ENCODE measurements at places on chromosomes 1 and 21.
A peak's percentile ranks its signal among the peaks of the same experiment; 100 is the strongest.

- DNase-seq, result no peak
These were observed 190.6 kb downstream of the KIF26B start for GRCh38 chr1:245345191-245345884.

DNA sequence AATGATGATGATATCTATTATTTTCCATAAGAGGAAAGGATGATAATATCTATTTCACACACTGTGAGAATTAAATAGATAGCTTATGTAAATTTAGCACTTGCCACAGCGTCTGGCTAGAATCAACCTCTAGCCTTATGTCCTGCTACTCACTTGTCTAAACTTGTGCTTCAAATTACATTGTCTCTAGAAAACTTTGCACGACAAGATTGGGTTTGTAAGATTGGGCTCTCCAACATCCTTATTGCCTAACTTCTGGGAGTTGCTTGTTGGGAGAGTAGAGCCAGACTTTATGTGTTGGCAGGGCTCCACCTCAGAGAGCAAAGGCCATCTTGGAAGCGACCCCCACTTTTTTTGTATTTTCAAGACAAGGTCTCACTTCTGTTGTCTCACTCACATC lies 50.0 kb upstream of the POGK start:
- DNase-seq, result no peak

- no peak for DNase-seq
These were observed 14.4 kb downstream of the PCP4 start for GRCh38 chr21:39881661-39882060.

DNA sequence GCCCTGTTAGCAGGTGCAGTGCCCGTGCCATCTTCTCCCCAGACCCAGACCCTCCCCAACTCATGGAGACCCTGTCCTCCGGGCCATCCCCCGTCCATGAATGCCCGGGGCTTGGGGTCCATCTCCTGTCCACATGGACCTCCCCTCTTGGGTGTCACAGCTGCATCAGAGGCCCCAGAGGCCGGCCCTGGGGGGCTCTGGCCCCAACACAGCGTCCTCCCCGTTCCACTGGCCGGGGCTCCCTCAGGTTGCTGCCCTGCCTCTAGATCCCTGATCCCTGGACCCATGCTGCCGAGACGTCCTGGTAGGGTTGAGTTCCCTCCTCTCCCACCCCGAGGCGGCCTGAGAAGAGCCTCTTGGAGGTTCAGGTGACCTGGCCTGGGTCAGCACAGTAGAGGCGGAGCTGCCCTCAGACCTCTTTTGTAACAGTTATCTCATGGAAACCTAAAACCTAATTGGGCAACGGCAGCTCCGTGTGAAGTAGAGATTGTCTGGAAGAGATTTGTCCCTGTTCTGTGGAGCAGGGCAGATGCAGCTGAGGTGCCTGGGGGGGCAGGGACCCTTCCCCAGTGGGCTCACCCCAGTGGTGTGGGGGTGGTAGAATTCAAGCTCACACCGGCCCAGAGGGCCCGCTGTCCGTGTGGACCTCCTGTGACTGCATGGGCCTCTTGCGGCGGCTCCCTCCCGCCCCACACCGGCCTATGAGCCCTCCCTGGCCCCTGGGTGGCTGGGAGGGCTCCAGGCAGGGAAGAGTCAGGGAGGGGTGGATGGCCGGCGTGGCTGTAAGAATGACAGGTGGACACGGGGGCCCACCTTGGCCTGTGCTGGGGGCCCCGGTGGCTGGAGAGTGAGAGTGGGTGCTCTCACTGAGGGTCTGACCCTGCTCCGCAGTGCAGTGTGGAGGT lies 56.1 kb downstream of the SKI start:
- DNase-seq, result no peak

DNA sequence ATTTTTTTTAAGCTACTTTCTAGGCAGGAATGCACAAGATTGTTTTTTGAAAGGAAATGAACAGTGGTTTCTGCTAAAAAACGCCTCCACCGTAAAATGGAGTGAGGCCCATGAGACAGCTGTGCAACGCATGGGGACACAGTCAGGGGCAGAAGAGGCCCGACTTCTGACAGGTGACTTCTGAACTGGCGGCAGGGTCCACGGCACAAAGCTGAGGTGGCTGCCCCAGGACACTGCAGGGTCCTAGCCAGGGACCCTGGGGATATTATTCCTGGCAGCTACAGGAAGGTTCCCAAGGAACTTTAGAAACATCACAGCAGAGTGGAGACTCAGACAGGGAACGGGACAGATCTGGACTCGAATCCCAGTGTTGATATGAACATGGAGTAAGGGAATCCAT lies 75.1 kb downstream of the SIM2 start:
- DNase-seq, result no peak

DNA sequence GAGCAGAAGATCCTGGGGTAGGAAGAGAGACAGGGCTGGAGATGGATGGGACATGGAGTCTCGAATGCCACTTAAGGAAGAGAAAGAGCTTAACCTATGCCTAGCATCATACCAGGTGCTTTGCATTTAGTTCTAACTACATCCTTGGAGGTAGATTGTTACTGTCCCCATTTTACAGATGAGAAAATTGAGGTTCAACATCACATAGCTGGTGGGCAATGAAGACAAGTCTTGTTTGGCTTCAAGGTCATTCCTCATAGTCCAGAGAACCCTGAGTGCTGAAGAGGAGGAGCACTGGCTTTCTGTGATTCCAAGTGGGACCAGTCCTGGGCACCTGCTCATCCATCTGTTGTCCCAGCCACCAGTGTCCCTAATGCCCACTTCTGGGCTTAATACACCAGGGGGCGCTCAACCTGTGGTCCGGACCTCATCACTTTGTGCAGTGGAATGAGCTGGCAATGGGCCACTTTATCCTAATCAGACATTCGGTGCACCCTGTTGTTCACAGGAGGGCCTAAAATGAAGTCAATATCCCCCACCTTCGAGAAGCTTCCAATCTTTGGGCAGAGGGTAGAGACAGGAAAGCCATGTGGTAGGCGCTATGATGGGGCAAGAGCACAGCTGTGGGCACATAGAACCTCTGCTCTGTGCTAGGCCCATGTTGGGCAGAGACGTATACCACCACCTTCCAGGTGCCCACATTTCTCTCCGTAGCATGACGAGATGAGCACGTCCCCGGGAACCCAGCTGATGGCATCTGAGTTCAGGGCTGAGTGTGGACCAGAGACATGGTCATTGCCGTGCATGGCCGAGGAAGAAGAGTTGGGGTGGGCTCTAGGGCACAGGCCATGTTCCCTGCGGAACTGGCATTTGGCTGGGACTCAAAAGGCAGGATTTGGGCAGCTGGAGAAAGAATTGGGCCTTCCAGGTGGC lies 9.2 kb downstream of the RPS6KA1 start:
- DNase-seq, result peak; percentile 38

- peak; percentile 27 for DNase-seq
These were observed 119.7 kb downstream of the PROX1 start for GRCh38 chr1:214107322-214108096.

DNA sequence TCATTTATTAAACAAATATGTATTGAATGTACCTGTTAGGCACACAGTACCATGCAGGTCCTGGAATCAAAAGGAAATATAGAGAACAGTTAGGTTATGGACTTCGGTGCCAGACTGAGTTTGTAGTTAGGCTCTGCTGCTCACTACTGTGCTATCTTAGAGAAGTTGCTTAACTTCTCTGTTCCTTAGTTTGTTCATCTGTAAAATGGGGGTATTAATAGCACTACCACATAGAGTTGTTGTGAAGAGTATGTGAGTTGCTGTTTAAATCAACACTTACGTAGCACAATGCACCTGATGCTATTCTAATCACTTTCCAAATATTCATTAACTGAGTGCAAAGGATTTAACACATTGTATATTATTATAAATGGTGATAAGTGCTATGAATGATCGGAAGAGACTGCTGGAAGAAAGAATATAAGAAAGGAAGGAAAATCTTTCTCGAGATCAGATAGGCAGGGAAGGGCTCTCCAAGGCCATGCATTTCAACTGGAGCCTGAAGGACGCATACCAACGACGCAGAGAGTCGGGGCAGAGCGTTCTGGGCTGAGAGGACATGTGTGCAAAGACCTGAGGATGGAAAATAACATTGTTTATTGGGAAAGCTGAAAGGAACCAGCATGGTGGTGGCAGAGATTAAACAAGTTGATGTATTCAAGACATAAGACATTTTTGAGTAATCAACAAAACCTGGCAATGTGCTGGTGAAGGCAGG lies 3.5 kb upstream of the AKNAD1 start:
- DNase-seq, result no peak

DNA sequence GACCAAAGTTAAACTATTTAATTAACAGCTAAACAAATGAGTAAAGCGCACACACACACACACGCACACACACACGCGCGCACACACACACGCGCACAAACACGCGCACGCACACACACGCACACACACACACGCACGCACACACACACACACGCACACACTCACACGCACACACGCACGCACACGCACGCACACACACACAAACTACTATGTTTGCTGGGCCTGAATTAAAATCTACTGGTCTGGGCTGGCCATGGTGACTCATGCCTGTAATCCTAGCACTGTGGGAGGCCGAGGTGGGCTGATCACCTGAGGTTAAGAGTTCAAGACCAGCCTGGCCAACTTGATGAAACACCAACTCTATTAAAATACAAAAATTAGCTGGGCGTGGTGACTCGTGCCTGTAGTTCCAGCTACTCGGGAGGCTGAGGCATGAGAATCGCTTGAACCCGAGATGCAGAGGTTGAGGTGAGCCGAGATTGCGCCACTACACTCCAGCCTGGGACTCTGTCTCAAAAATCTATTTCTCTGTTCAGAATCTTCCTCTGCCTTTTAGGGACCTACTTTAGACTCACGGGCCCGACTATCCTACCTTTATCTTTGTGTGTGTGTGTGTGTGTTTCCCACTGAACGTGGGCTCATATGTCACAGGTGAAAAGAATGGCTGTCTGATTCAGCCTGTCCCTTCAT lies 37.5 kb upstream of the DNAJC11 start:
- DNase-seq, result no peak

DNA sequence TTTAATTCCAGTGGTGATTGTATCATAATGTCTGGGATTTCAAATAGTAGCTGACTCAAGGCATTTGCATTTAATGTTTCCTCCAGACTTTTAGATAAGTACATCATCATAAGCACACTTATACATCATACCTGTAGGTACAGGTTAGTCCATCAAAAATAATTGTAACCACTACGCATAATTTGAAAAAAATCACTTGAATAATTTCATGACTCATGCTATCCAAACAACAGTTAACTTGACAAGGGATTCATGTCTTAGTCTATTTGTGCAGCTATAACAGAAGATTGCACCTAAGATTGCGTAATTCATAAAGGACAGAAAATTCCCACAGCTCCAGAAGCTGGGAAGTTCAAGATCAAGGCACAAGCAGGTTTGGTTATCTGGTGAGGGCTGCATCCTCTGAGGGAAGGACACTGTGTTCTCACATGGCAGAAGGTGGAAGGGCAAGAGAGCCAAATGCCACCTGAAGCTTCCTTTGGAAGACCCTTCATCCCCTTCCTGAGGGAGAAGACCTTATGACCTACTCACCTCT lies 801.7 kb upstream of the BRINP3 start:
- DNase-seq, result no peak

GRCh38 chr1:3502641-3503524 lies 48.4 kb downstream of the ARHGEF16 start:
- no peak for DNase-seq

- DNase-seq, result peak; percentile 27
These were observed 22.4 kb downstream of the TCP10L start for GRCh38 chr21:32562915-32563314.

DNA sequence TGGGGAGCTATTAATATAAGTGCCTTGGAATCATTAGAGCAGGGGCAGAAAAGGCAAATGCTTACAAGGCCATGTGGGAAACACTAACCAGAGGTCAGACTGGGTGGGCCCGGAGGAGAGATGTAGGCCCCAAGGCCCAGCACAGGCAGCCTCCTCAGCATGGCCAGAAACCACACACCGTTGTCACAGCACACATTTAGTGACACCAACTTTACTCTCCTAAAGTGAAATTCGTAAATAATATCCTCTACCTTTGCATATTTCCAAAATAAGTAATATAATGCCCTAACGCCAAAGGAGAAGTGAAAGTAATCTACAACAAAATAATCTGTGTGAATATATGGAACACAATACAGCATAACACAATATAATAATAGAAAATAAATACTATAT lies 62.6 kb downstream of the KIF21B start:
- DNase-seq, result no peak

GRCh38 chr1:218494449-218494852 lies 149.3 kb downstream of the TGFB2 start:
- DNase-seq, result no peak

DNA sequence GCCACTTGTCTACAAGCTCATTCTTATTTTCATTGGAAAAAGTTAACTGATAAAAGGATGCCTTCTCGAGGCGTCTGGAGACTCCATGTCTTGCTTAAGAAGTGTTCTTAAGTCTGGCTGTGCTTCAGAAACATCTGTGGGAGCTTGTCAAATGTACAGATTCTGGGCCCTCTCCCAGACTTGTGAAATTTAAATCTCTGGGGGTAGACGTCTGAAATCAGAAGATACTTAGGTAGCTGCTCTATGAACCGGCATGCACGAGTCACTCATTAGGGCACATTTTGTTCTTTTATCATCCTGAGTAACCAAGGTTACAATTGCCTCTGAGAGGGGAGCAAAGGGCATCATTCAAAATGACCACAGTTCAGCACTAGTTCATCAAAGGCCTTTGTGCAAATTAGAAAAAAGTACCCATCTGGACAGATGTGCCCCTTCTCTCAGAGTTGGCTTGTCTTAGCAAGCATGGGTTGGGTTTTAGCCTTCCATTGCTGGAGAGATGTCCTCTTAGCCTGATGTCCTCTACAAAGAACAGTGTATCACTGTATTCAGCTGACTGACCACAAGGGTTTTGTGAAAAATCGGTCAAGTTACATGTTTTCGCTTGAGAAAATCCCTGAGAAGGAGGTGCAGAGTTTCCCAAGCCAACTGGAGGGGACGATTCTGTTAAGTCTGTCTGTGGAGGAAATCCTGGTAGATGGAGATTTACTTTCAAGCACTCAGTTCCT lies 156.9 kb downstream of the ASTN1 start:
- no peak for DNase-seq

DNA sequence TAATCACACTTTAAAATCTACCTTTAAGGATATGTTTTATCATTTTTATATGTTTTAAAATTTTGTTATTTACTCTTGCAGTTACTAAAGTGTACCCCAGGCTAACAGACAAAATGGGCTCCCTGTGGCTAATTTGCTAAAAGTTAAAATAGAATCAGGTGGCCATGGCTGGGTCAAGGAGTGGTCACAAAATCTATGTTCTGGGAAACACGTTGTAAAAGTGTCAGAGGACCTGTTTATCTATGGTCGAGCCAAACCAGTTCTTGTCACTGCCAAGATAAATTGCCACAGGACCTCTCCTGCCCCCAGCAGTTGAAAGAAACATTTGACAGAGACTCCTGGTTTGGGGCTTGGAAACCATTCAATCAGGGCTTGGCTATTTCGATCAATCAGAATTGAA lies 21.2 kb upstream of the TTLL7 start:
- no peak for DNase-seq

GRCh38 chr1:240405751-240406150 lies 206.2 kb downstream of the GREM2 start:
- no peak for DNase-seq

DNA sequence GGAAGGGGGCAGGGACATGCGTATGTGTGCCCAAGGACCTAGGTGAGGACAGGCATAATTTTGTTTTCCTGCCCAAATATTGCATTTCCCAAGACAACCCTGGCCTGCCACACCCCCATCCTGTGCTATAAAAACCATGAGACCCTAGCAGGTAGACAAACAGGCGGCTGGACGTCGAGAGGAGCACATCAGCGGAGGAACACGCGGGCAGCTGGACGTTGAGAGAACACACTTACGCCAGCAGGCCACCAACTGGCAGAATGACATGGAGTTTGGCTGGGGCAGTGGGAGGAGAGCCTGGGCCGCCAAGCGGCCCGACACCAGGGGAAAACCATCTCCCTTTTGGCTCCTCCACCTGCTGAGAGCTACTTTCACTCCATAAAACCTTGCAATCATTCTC lies 3.0 kb upstream of the FGGY start:
- no peak for DNase-seq

All from fibroblast of the aortic adventitia (primary cell).